ENCODE measurements at places on chromosomes 6 and 20.

DNA sequence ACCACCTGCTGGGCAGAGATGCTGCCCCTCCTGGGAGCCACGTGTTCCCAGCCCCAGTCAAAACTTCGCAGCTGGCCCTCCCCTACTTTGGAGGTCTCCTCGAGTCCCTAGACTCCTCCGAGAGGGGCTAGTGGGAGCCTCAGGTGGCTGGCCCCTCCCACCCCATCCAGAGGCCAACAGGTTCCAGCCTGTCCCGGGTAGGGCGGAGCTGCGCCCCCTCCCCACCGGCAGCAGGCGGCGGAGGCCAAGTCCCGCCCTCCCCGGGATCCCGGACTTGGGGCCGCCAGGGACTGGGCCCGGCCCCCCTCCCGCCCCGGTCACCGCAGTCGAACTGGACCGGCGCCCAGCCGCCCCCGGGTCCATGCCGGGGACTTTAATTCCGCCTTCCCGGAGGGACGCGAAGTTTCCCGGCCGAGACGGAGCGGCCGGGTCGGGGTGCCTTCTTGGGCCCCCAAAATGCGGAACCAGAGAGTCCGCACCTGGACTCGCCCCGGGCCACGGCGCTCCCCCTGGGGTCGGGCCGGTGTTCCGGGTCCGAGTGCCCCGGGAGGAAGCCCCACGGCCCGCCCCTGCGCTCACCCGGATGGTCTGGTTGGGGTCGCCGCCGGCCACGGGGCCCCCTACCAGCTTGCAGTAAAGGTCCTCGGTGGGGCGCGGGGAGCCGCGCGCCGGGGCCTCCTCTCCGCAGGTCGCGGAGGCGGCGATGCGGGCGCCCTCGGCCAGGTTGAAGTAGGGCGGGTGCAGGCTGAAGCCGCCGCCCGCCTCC is 559 bp downstream of the LAMA5 start:
- DNase-seq: no peak

- no peak for DNase-seq
Observed at GRCh38 chr20:2473516-2473915, 2.9 kb upstream of the SNRPB start.

DNA sequence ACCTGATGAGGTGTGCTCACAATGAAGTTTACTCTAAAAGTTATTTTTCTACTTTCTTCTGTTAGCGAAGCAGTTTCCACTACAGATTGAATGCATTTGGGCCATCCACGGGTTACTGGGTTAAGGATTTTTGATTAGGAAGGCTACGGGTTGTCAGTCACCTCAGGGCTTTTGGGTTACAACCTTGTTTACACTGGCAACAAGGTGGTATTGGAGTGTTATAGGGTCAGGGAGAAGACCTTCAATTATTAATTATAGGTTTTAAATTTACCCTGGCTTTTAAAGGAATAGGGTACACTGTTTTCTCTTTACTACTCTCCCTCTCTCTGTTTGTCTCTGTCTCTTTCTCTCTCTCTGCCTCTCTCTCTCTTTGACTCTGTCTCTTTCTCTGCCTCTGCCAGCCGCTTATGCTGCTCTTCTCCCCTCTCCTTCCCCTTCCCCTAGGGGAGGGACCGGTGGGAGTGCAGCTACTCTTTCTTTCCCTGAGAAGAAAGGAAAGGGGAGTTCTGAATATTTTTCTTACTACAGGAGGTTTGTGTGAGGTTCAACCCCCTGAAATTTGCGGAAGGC is 40.2 kb upstream of the AGPAT4 start:
- no peak for DNase-seq

- DNase-seq: peak; percentile 83
Observed at GRCh38 chr20:59835448-59836395, 97.7 kb downstream of the SYCP2 start.

DNA sequence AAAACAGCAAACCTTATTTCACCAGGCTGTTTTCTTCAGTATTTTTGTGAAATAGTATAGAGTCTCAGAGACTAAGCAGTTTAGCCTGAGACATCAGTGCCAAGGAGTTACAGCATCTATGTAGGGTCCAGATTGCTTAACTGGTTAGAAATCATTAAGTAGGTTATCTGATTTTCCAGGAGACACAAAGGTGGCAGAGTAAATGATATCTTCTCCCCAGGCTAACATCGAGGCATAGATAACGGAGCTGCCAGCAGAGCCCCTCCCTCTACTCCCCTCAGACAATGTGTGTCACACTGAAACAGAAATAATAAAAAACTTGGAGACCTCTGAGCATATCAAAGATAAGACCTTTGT is 473.0 kb upstream of the CITED2 start:
- DNase-seq: no peak

DNA sequence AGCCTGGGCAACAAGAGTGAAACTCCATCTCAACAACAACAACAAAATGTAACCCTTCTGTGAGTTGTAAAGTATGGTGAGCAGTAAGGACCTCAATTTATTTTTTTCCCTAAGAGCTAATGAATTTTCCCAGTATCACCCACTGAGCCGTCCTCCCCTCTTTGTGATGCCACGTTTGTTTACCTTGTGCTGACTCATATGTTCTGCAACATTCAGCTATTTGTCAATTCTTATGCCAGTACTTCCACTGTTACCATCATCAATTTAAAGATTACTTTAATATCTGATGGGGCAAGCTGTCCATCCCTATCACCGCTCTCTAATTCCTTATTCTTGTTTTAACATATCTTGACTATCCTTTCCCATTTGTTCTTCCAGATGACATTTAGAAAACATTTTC is 37.5 kb downstream of the MAK start:
- DNase-seq: no peak

GRCh38 chr20:34082232-34082887 is 29.7 kb downstream of the EIF2S2 start:
- no peak for DNase-seq

- no peak for DNase-seq
Observed at GRCh38 chr20:51094221-51094620, 71.3 kb upstream of the KCNG1 start.

DNA sequence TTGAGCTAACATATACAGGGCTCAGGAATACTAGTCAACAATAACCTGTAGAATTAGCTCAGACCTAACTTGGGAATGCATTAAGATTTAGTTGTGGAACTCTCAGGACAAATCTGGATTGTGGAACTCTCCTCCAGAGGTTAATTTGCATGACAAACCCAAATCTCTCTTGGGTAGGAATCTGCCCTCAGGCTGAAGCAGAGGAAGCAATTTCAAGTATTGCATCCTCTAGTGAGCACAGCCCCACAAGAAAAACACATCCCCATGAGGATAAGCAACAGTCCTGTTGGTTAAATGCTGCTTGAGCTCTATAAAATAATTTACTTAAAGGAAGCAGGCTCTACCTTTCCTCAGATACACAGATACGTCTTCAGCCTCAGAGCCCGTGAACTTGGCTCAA is 170.9 kb upstream of the STXBP5 start:
- no peak for DNase-seq

- no peak for DNase-seq
Observed at GRCh38 chr6:18269253-18269652, 4.9 kb upstream of the DEK start.

DNA sequence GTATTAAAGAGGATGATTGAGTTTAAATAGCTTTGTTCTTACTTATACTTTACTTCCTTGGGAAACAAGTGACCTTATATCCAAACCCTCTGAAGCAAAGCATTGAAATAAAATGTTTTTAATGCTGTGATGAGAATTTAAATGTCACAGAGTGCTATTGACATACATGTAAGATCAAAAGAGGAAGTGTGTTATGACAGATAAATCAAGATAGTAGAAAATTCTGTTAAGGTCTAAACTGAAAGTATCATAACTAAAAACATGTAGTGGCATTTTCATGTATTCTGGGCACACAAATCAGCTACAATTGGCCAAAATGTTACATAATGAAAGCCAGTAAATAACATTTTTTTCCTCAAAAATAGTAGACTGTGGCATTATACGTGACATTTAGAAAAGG is 318.0 kb downstream of the GRIK2 start:
- DNase-seq: no peak

- no peak for DNase-seq
Observed at GRCh38 chr6:127216810-127217789, 49.6 kb upstream of the RNF146 start.
